ENCODE measurements at places on chromosomes 7 and 10.

DNA sequence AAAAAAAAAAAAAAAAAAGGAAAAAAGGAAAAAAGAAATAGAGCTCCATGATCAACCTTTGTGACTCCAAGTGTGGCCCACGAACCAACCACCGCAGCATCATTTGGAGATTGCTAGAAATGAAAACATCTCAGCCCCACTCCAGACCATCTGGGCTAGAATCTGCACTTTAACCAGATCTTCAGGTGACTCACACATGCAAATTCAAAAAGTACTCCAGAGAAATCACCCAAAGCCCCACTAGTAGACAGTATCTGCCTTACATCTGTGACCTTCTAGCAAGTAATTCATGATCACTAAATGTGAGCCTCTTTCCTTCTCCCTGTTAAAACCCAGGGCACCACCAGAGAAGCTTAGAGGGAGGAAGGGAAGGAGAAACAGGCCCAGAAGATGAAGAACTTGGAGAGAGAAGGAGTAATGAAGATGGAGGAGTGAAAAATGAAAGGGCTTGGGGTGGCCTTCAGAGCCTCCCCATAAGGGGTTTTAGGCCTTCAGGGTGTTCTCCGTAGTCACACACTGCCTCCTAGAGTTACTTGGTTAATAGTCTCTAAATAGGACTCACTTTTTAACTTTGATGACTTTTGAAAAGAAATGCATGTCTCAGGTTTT lies 94.0 kb downstream of the SLC37A3 start:
- no peak for DNase-seq

DNA sequence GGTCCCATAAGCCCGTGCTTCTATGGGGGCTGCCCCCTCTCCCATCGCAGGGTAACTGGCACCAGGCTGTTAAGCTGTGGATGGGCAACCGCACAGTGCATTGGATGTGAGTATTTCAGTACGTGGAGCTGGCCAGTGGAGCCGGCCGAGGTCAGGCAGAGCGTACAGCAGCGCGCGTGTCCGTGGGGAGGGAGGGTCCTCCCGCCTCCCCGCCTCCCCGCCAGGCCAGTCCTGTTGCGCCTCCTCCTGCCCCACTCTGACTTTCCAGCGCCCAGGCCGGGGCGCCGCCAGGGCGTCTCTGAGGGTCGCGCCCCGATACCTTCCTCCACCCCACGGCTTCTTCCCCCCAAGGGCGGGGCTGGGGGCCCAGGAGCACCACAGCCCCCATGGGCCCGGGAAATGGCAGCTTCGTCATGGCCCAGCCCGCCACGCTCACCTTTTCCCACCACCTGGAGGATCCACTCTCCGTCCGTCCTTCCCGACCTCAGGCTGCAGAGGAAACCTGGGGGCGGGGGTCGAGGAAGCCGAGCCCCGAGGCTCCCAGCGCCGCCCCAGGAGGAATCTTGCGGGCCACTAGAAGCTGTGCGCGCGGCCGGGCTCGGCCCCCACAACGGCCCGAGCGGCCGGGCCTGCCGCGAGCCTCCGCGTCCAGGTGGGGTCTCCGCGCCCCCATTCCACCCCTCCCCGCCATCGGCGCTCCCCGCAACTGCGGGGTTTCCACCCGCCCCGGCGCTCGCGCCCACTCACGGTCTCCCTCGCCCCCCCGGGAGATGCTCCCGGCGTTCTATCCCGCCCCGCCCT lies 831 bp upstream of the PFKP start:
- no peak for DNase-seq

DNA sequence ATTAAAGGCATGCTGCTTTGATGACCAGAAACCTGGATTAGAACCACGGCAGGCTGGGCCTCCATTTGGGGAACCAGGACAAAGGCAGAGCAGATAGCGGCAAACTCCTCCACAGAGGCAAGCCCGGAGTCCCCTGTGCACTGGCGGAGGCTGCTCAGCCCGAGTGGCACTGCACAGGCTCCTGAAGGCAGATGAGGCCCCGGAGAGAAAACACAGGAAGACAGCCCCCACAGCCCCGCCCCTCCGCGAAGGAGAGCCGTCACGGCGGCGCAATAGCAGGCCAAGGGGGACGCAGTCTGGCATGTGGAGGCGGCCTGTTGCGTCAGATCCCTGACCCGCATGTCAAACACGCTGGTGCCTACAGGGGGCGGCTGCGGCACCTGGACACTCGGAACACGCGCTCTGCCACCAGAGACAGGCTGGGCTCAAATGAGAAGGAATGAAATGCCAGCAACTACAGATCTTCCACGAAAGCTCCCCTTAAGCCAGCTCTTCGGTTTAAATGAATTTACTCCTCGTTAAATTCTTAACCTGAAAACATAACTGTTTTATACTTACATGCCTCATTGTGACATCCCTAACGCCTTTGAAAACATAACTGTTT lies 128.5 kb downstream of the MAD1L1 start:
- no peak for DNase-seq

DNA sequence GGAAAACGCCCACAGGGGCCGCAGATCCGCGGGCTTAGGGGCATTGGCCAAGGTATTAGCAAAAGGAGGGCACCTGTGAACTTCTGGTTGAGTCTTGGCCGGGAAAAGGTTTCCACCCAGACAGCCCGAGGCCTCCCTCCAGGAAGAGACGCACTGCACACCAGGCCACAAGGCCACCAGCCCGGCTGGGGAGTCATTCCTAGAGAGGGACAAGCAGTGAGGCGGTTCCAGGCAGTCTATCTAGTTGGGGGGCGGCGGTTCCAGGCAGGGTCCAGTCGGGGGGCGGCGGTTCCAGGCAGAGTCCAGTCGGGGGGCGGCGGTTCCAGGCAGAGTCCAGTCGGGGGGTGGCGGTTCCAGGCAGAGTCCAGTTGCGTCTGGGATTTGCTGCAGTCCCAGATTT lies 518.5 kb downstream of the GLRX3 start:
- no peak for DNase-seq

- DNase-seq, result no peak
Measured at GRCh38 chr7:71843676-71844075, 568.5 kb downstream of the CALN1 start.

GRCh38 chr10:22067091-22067490 lies 63.6 kb upstream of the DNAJC1 start:
- DNase-seq, result no peak

DNA sequence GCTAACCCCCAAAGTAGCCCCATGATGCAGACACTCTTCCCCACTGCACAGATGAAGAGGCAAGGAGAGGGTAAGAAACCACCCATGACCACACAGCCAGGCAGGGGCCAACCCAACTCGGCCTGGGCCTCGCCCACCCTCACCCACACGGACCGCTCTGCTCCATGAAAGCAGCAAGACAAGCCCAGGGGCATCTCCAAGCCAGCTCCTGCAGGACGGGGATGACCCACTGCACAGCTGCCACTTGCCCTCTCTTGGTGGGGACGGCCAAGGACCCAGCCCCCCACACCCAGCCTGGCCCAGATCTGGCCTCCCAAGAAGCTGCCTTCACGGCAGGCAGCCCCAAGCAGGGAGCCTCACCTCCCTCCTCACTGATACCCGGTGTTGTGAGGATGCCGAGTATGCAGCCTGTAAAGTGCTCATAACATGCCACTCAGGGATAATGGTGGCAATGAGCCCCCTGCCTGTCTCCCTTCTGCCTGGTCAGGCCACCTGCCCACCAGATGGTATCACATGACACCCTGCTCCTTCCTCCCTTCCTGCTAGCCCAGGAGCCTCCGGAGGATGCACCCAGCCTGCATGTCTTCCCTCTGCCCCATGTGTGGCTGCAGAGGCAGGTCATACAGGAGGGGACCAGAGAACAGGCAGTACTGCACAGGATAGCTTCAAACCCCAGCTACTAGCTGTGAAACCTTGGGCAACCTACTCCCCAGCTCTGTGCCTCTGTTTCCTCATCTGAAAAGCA lies 23.3 kb downstream of the OGDHL start:
- DNase-seq, result no peak

DNA sequence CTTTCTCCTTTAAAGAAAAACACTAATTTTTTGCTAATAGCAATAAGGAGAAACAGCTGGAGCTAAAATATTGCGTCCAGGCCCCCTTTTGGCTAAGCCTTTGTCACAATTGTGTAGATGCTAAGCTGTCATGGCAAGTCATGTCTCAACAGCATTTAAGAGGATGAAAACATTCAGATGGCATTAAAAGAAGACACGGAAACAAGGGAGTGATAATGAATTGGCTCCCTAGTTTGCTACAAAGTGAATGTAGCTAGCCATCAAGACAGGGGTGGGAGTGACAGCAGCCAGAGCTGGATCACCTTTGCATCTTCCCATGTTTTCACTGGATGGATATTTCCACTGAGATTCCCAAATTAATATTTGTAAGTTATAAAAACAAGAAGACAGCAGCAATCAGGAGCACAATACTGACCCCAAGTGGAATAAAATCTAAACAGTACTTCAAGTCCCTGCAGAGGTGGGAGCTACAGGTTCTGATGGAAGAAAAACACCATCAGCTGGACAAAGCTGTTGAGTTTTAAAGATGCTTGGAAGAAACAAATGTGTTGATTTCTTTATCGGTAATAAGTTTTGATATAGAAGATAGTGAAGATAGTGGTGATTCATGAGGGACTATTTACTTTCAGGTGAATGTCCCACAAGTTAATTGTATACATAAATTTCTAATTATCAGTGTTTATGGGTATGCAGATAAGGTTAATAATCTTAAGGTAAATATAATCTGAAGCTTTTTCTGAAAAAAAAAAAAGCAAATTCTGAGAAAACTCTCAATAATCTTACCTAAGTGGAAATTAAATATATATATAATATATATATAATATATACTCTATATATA lies 129.4 kb downstream of the SLC16A9 start:
- DNase-seq, result no peak

DNA sequence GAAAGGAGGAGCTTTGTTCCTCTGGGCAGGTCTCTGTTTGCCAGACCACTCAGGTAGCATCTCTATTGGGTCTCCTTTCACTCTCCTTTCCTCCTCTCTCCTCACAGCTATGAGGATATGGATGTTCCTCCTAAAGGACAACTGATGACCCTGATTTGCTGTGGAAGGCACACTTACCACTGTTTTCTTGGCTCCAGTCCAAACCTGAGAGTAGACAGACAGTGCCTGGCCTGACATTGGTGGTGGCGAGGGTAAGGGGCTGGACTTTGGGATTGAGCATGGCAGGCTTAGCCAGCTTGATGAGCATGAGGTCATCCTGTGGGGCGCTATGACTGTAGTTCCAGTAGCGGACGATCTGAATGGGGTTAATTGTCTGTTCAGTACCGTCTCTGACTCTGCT lies 3.6 kb downstream of the PRSS37 start:
- DNase-seq, result no peak

GRCh38 chr7:1154172-1154739 lies 5.7 kb downstream of the ZFAND2A start:
- DNase-seq, result no peak

- DNase-seq, result no peak
Measured at GRCh38 chr7:112049555-112050249, 156.5 kb downstream of the DOCK4 start.

GRCh38 chr7:3272691-3273141 lies 28.3 kb upstream of the SDK1 start:
- no peak for DNase-seq

DNA sequence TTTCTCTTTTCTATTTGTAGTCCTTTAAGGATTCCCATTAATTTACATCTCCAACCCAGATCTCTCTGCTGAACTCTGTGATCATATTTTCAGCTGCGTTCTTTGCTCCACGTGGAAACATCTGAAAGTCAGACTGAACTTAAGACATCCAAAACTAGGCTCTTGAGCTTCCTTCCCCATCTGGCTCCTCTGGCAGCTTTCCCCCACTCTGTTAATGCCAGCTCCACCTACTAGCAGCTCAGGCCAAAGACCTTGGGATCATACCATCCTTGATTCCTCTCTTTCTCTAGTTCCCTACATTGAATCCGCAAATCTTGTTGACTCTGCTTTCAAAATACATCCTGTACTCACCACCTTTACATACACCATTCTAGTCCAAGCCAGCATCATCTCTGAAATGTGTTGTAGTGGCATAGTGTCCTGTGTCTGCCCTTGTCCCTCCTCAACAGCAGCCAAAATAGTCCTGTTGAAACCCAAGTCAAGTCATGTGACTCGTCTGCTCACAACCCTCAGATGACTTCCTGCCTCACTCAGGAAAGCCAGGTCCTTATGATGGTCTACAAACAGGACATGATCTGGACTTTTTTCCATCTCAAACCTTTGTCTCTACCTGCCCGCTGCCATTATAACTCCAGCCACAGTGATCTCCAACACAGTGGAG lies 7.0 kb downstream of the REEP3 start:
- DNase-seq, result no peak

GRCh38 chr10:119315128-119316001 lies 108.0 kb downstream of the GRK5 start:
- no peak for DNase-seq

DNA sequence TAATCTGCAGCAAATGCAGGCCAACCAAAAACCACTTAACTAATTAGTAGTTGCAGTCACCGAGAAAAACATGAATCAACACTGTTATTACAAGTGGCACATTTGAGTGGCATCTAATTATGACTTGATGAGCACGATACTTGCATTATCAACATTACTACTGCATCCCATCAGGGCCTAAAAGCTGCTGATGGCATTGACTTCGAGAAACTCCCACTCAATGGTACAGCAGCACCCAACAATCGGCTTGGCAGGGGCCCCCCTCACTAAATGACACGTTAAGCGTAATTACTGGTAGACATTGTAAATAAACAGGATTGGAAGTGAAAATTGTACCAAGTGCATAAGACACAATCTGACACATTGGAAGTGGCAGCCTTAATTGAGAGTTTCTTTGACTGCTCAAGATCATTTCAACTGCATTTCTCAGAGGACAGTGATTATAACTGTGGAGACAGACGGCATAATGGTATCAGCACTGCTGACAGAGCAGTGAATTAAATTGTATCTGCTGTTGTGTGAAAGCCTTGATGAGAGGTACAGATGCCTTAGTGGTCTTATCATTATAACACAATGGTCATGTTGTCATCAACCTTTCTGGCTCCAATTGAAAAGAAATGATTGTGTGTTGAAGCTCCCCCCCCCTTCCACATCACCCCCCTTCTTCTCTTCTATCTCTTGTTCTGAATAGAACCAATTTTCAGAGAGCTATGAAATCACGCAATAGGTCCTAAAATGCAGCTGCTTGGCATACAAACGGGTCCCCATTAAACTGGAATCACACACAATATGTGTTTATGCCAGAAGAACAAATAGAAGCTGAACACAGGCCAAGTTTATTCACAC lies 43.4 kb downstream of the SHTN1 start:
- no peak for DNase-seq

- no peak for DNase-seq
Measured at GRCh38 chr7:317643-318405, 27.9 kb downstream of the FOXL3 start.

GRCh38 chr10:78319371-78319770 lies 285.7 kb downstream of the RPS24 start:
- no peak for DNase-seq

DNA sequence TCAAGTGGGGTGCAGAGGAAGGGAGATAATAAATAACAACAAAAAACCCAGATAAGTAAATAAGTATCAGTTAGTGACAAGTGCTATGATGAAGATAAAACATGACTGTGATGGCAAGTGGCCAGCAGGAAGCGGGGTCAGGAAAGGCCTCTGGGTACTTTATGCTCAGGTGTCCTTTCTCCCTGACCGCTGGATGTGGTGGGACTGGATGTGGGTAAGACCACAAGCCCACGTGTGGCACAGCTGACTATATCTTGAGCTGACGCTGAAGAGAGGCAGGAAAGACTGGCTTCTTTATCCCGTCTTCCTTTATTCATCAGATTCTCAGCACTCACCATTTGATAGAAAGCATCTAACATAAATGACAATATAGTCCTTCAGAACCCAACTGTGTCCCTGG lies 87.8 kb downstream of the CREB5 start:
- DNase-seq, result no peak

- no peak for DNase-seq
Measured at GRCh38 chr7:139511315-139511714, 12.2 kb upstream of the CLEC2L start.

GRCh38 chr10:36341471-36341870 lies 699.4 kb upstream of the FZD8 start:
- no peak for DNase-seq

All from stimulated activated CD8-positive, alpha-beta memory T cell treated with anti-CD3 and anti-CD28 coated beads, Interleukin-4, amount 100 ng/mL, for 1 hour (primary cell).